ENCODE measurements at places on chromosomes 13 and 19.

DNA sequence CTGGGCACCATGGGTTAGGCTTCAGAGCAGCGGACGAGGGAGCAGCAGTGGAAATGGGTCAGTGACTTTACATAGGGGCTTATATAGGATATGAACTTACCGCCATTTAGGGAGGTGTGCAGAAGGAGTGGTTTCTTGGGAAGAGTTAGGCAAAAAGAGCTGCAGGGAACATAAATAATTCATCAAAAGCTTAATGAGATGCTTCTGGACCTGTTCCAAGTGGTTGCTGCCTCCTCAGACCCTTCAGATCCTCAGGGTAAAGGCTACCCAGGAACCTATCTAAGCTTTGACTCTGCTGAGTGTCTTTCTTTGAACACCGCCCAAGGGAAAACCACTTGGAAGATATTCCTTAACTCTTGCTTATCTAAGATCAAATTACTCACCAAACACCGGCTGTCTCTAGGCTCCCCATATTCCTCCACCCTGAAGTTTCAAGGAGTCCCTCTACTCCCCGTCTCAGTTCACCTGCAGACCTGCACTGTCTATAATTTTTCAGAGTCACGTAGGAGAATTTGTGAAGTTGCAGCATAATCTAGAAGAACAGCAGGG lies at the start of gene IGFL4:
Gene IGFL4, minus strand, starts transcription at position 51 of the 549 bp plus-strand sequence. Its CDS starts 40 bp downstream, at position 11.
- no peak for DNase-seq

- peak; percentile 65 for DNase-seq
Measured at GRCh38 chr19:56252699-56253422, 19.7 kb upstream of the EDDM13 start.

- no peak for DNase-seq
Measured at GRCh38 chr19:5976768-5977167, 1.2 kb downstream of the RANBP3 start.

DNA sequence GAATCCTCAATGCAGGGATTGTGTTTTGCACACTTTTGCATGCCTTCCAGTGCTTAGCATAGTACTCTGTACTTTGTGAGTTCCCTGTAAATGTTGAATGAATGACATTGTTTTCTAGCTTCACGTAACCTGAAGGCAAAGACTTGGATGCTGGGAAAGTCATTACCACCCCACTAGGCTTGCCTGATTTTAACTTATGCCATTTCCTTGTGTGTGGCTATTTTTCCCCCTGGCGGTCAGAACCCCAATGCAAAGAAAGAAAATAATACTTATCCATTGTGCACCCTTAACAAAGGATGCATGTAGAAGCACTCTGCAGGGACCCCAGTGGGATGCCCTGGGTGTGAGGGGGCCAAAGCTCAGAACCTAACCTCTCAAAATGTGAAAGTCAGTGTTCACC lies 1.2 kb upstream of the ENOX1 start:
- DNase-seq = peak; percentile 69

Measured in fibroblast of skin of right quadriceps (primary cell).